ENCODE measurements at places on chromosomes 3 and 15. TPM values are rescaled to one million over a fixed set of nuclear protein-coding genes. Genes with fewer than 3 reads are reported as not detected.
A peak's percentile ranks its signal among the peaks of the same experiment; 100 is the strongest.

The NAALADL2 gene
- 8.5 TPM for total RNA-seq

The COMMD2 gene
- total RNA-seq = 30.7 TPM

The C2CD4B gene
- 5.4 TPM for total RNA-seq

- no peak overlapping the region for H3K4me3 ChIP-seq
- no peak overlapping the region for H3K27ac ChIP-seq
- peak; percentile 70 for DNase-seq
- no peaks in the 10 kb centered on the region for H3K36me3 ChIP-seq
- no peaks in the 10 kb centered on the region for H3K27me3 ChIP-seq
- no peaks in the 10 kb centered on the region for H3K4me1 ChIP-seq
These were observed 35.7 kb downstream of the NGRN start for GRCh38 chr15:90300988-90301706.

- H3K36me3 ChIP-seq = no peaks in the 10 kb centered on the region
- peaks cover 4% of the 10 kb centered on the region for H3K4me1 ChIP-seq
- H3K27ac ChIP-seq = no peak overlapping the region
- peaks cover 38% of the 10 kb centered on the region for H3K27me3 ChIP-seq
- H3K4me3 ChIP-seq = no peak overlapping the region
These were observed 81.3 kb upstream of the RNF7 start for GRCh38 chr3:141656771-141657170.

The SAMD7 gene
- total RNA-seq = not detected

Data from colonic mucosa (tissue), 4 donors.